Neural progenitor cell (in vitro differentiated cells): ENCODE measurements at places on chromosomes 6 and 20. TPM values are rescaled to one million over a fixed set of nuclear protein-coding genes. Genes with fewer than 3 reads are reported as not detected.

GRCh38 chr6:26122402-26122792, 35.2 kb downstream of the HFE start:
- DNase-seq = peak; percentile 56

DNA sequence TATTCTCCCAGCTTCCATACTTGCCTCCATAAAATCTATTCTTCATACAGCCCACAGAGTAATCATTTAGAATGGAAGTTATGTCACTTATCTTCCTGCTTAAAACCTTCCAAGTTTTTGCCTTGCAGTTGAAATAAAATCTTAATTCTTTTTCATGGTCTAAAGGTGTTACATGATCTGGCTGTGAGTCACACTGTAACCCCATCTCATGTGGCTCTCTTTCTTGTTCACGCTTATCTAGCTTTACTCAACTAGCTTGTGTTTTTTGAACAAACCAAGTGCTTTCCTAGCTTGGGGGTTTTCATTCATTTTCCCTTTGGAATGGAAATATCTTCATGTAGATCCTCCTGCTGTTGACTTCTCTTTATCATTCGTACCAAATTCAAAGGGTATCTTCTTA, 23.6 kb upstream of the THEMIS start:
- DNase-seq = no peak

DNA sequence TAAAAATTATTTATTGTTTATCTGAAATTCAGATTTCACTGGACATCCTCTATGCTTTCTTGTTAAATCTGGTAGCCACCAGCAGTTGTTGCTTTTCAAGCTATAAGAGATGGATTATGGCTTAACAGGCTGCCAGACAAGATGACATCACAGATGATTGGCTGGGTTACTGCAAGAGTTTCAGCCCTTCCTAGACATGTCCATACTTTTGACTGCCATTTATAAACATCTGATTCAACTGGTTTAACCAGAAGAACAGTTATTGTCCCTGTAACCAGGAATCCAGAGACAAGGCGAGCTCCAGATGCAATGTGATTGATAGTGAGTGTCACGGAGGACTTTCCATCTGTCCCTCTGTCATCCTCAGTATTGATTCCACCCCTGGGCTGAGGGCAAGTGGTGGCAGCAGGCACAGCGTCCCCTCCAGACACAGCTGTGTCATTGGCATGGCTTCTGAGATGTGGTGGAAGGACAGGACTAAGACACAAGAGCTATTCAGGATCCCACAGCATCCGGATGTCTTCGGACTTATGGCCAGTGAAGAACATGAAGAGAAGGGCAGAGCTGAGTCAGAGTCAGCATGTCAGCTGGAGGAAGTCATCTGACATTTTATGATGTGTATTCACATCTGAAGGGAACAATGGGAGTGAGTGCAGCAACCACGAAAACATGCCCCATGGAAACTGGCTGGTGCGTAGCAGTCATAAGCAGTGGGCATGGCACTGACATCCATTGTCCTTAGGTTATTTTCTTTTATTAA, 284.5 kb upstream of the CDYL start:
- no peak for DNase-seq

DNA sequence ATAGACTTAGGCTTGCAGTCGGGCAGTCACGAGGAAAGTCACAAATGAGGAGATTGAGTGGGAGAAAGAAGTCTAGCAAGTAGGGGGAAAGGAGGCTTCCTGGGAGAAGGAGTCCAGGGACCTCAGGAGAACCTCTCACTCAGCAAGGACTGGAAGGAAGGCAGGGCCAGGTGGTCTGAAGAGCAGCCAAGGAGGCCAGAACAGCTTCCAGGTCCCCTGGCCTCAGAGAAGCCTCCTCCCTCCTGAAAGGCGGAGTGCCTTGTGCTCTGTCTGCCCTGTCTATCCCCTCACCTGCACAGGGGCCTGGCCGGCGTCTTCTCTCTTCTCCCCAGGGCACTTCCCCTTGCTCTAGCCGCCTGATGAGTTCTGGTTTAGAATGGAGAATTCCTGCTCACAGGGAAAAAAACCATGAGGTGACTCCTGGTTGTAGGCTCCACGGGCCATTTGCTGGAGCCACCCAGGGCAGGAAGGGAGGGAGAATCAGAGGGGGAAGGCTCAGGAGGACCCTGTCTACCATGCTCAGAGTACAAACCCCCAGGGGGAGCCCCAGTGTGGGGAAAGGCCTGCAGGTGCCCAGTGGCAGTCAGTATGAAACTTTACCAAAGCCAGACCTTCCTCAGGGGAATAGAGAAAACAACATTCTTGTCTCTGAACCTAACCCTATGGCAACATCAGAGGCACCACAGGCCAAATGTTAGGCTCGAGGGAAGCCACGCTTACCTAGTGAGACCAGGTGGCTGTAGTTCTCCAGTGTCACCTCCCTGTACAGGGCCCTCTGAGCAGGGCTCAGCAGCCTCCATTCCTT, 11.2 kb downstream of the ZNF337 start:
- DNase-seq = no peak

GRCh38 chr6:89347825-89348224, 4.7 kb downstream of the UBE2J1 start:
- DNase-seq = no peak

- peak; percentile 54 for DNase-seq
Observed at GRCh38 chr20:53623454-53624211, 30.0 kb upstream of the ZNF217 start.

SAPCD1 gene
- total RNA-seq = 10.1 and 11.9 TPM in 2 replicates

GRCh38 chr6:149951096-149951495, 9.3 kb downstream of the ULBP2 start:
- no peak for DNase-seq

- DNase-seq = no peak
Observed at GRCh38 chr20:17381724-17382123, 149.5 kb downstream of the BFSP1 start.

GRCh38 chr20:60090631-60091030, 132.4 kb downstream of the CDH26 start:
- no peak for DNase-seq

GRCh38 chr6:137869549-137870307, 2.7 kb downstream of the TNFAIP3 start:
- no peak for DNase-seq

ZNF343 gene
- 7.4 and 9.7 TPM in 2 replicates for total RNA-seq

- DNase-seq = no peak
Observed at GRCh38 chr6:7142918-7143475, 35.2 kb downstream of the RREB1 start.

ENPP5 gene
- total RNA-seq = 9.1 and 23.7 TPM in 2 replicates

OR2H1 gene
- total RNA-seq = not detected in 2 replicates

CD40 gene
- total RNA-seq = 11.0 and 14.0 TPM in 2 replicates

- DNase-seq = no peak
Observed at GRCh38 chr20:48613926-48614325, 213.9 kb downstream of the PREX1 start.

- DNase-seq = no peak
Observed at GRCh38 chr6:117409420-117409819, 16.3 kb downstream of the ROS1 start.

- DNase-seq = no peak
Observed at GRCh38 chr6:169162249-169162648, 91.4 kb downstream of the THBS2 start.

GRCh38 chr20:38225240-38225899, 35.2 kb downstream of the KIAA1755 start:
- no peak for DNase-seq

DNA sequence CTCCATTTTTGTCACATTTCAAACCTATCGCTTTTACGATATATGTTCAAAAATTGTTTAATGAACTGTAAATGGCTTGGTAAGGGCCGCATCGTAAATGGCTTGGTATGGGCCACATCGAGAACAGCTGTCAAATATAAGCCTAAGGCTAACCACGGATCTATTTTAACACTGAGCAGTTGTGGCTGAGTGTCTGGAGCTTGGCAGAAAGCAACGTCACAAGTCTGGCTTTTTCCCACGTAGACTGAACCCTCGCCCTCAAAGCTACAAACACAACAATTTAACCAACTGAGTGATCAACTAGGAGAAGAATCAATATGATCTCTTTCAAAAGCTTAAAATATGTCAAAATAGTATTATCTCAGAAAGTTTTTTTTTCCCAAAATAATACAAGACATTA, 71.4 kb upstream of the PRSS16 start:
- DNase-seq = no peak

DNA sequence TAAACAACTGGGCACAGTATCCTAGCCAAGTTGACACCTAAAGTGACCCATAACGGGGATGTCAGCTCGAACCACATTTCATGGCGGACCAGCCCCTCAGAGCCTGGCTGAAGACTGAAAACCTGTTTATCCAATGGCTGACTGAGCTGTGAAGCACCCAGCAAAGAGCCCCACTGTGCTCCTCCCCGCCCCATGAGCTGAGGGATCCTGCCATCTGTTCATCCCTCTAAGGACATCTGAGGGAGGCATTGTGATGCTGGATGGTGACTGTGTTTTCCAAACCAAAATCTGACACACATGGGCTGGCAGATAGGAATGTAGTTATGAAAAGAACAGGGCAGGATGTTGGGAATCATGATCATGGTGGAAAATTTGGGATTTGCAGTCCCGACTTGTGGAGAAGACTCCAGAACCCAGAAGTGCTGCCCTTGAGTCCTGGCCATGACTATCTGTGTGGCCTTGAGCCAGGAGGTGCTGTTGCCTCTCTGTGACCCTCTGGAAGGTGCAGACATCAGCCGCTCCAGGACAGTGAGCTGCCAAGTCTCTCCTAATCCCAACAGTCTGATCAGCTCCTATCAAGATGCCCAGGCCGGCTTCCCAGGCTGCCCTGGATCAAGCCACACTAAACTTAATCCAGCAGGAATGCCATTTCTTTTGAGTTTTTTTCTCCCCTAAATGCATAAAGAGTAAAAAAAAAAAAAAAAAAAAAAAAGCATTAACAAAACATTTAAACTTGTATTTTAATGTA, 5.7 kb downstream of the EDN3 start:
- DNase-seq = no peak

OTOR gene
- total RNA-seq = not detected in 2 replicates

DNA sequence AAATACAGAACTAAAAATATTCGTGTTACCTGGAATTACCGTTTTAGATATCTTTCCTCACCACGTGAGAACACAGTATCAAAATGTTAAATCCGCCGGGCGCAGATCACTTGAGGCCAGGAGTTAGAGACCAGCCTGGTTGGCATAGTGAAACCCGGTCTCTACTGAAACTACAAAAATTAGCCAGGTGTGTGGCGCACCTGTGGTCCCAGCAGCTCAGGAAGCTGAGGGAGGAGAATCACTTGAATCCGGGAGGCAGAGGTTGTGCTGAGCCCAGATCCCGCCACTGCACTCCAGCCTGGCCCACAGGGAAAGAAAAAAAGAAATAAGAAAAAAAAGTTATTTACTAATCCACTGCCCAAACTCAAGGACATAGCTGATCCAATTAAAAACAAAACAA, 4.8 kb upstream of the DDX43 start:
- DNase-seq = no peak

DNA sequence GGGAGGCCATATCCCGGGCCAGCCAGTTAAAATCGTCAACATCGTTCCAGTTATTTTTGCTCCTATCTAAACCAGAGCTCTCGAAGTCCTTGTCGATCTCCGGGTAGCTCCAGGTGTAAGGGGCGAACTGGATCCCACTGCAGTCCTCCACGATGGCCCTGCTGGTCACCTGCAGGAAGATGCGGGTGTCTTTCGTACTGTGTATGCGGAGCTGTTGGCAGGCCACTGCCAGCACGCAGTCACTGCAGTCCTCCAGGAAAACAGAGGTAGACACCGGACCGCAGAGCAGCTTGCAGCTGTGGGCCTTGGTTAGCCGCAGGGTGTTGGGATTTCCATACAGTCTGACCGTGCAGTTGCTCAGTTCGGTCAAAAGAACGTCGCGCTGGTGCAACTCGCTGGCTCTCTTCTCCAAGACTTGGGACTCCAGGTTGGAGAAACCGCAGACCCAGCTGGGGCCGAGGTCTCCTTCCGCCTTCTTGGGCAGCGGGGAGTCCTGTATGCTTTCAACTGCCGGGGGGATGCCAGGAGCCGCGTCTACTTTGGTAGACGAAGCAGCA, 742 bp downstream of the TBCC start:
- peak; percentile 44 for DNase-seq

DNA sequence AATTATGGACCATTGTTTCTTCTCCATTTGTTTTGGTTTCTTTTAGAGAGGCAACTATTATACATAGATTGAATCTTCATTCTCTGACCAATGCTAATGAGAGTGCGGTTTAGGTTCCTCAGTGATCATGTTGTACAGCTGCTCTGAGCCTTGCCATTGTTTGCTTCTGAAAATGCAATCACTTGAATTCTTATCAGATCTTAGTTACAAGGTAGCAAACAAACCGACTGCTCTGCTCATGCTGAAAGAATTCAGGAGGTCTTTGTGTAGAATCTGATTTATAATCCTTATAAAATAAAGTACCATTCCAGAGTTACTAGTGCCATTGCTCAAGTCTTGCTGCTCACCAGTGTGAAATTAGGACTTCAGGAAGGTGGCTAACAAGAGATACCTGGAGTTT, 569.1 kb upstream of the ID4 start:
- no peak for DNase-seq

- DNase-seq = no peak
Observed at GRCh38 chr6:87925373-87926060, 122.1 kb upstream of the SPACA1 start.

- DNase-seq = peak; percentile 54
Observed at GRCh38 chr6:166739117-166739975, 112.3 kb upstream of the RPS6KA2 start.

OPRL1 gene
- total RNA-seq = 1.3 and 3.3 TPM in 2 replicates

DNA sequence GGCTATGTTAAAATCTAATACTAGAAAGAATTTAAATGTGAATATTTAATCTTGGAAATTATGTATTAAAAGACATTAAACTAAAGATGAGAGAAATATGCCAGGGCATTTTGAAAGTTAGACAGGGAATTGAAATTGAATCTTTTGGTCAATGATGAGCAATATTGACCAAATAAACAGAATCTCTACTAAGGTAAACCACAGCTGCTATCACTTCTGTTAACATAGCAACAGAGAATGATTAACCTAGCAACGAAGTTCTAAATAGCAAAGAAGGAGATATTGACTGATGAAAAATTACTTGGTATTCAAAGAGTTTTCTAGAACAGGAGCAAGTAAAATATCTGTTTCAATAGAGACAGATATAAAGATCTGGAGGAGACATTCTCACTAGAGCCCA, 45.2 kb upstream of the RSPO3 start:
- DNase-seq = no peak
